Right cardiac atrium (tissue), 5 donors: ENCODE measurements at places on chromosomes 3 and 15.
A peak's percentile ranks its signal among the peaks of the same experiment; 100 is the strongest.

DNA sequence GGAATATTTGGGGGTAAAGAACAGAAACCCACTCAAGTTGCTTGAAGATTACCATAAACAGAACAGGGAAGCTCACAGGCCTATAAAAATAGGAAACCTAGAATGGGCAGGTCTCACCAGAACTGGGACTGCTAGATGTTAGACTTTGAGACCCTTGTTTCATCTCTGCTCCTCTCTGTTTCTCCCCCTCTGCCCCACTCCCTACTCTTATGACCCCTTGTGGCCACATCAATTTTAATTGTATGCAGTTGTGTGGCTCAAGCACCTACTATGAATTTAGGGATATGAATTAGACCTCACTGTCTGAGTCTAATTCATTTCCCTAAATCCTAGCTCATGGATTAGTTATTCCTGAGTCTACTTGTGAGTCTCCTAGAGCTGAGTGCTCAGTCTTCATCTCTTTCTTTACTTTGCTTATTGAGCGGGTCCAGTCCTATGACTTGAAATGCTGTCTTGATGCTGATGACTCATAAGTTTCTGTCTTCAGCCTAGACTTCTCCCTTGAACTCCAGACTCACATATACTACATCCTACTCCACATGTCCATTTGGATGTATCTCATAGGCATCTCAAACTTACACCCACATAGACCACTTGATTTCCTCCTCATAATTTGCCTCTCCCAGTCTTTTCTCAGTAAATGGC is 78.7 kb downstream of the ITPR1 start:
- no peak for DNase-seq

GRCh38 chr15:27583651-27584050 is 515.5 kb downstream of the OCA2 start:
- DNase-seq: no peak

DNA sequence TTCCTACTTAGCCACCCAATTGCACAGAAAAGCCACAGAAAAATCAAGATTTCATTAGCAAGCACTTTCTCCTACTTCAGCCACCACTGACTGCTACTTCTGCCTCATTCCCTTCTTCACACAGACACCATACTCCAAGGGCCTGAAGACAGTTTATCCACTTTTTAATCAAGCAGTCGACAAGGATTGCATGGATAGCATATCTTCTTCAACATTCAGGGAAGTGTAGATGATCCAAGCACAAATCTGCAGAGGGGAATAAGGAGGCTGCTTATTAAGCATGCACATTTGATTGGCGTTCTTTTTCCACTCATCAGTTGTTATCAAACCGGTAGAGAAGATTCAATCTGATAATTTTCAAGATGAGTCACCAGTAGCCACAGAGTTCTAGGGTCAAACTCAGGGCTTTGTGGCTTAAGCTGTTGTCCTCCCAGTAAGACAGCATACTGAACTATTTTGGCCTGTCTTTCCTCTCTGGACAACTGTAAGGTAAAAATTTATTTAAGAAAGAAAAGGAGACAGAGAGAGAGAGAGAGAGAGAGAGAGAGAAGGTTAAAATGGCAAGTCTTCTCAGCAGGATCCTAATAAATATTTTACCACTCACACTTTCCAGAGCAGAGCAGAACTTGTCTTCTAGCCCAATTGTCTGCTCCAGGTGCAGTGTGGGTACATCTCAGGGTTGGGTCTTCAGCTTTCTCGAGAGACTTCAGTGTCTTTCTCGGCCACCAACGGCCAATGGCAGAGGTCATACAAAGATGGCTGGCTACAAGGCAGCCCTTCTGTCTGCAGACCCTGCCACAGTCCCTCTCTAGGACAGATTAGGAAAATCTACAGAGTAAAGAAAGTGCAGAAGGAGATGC is 80.6 kb upstream of the BHLHE40 start:
- DNase-seq: no peak

- DNase-seq: no peak
Measured at GRCh38 chr3:129795186-129796010, 98.1 kb downstream of the TMCC1 start.

- DNase-seq: no peak
Measured at GRCh38 chr3:71317749-71318457, 265.6 kb downstream of the FOXP1 start.

DNA sequence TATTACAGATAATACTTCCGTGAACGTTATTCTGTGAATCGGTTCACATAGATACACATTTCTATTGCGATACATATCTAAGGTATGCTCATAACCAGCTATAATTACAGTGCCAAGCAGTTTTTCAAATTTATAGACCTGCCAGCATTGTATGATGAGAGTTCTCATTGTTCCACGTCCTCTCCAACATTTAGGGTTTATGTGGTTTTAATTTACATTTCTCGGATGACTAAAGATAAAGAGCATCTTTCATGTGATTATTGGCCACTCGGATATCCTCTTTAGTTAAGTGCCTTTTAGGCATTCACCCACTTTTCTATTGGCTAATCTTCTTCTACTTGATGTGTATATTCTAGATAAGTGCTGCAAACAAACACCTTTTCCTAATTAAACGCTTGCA is 134.7 kb upstream of the CCDC54 start:
- DNase-seq: no peak

DNA sequence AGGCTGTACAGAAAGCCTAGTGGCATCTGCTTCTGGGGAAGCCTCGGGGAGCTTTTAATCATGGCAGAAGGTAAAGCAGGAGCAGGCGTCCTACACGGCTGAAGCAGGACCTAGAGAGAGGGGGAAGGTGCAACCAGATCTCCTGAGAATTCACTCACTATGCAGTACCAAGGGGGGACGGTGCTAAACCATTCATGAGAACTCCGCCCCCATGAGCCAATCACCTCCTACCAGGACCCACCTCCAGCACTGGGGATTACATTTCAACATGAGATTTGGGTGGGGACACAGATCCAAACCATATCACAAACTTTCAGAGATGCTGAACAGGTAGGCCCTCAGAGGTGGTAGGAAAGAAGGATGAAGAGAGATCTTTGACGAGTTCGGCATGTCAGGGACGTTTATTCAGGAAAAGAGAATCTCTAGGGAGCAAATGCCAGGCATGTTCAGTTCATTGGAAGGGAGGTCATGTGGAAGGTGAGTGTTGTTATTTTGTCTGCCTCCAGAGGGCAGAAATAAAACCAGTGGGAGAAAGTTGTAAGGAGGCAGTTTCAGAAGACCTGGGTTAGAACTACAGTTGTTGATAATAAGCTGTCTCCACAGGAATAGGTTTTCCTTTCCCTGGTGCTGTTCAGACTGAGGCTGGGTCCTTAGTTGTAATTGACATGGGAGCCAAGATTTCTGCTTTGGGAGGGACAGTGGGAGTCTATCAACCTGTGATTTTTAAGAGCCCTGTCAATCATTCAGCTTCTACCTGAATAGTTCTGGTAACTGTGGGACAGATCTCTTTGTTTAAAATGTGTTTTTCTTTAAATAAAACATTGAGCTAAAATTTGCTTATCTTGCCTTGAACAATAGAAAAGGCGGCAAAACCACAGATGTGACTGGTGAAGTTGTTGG is 4.3 kb upstream of the FNDC3B start:
- no peak for DNase-seq

GRCh38 chr15:92617549-92618520 is 37.7 kb downstream of the FAM174B start:
- DNase-seq: peak; percentile 77

DNA sequence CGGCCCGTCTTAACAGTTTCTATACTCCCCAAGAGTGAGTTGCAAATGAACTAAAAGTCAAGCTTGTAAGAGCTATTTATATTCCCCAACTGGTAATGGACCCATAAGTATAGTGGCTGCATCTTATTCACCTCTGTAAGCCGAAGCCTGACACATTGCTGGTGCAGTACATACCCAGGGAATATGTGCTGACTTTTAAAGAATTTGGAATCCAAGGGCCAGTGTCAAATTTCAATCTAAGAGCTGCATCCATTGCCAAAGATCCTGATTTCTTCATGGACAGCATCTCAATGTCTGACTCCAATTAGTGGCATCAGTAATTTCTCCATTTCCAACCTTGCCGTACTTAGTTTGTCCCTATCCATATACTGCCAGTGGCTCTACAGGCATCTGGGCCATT is 42.0 kb downstream of the FRMD4B start:
- no peak for DNase-seq

DNA sequence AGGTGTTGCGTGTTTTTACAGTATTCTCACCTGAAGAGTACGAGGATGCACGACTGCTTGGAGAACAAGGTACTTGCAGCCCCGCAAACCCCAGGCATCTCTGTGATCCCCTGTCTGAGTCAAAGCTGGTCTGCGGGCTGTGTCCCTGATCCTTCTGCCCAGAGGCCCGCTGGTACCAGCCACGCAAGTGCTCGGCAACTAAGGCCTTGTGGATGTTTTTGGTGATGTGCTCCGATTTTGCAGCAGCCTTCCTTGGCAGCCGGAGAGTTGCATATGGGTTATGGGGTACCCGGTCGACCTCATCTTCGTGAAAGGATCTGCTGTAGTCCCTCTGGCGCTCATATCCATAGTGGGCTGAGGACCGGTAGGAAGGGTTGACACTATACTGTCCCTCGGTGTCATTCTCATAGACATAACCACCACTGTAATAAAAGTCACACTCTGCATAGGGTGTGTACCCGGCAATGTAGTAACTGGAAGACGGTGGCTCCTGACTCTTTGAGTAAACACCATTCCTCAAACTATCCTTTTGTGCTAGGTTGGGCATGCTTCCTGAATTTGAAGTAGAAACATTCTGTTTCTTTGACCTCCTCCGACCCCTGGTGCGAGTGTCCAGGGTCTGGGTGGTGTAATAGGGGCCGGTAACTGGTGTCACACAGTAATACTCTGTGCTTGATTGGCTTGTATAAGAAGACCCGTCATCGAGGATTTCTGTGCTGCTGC is 58.6 kb upstream of the LMOD3 start:
- no peak for DNase-seq

DNA sequence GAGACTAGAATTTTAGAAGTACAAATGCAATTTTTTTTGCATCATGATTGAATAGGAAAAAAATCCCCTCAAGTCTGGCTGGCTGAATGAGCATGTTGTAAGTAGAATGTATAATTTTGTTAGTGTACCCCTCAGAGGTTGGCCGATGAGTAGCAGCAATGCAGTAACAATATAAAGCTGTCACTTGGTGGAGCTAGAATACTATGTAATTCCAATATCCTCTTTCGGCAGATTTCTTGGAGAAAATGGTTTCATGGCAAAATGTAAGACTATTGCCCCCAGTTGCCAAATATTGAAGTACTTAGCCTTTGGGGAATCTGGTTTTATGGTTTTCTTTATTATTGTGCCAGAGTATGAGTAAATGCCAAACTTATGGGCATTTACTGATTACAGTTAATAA is 39.8 kb upstream of the SGO1 start:
- DNase-seq: no peak

DNA sequence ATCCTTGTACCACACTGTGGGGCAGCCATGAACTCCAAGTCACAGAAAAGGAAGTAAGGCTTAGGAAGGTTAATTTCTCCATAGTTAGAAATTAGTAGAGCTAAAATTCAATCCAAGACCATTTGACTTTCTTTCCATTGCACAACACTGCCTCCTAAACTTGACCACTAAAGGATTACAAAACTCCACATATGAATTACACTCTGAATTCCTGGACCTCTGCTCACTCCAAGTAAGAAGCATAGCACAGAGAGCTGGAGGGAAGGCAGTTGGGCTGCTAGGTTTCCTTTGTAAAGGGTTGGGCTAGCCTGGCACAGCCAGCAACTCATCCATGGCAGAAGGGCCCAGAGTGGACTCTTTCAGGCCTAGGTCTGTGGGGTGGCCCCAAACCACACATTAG is 134.4 kb downstream of the MYLK start:
- DNase-seq: no peak

DNA sequence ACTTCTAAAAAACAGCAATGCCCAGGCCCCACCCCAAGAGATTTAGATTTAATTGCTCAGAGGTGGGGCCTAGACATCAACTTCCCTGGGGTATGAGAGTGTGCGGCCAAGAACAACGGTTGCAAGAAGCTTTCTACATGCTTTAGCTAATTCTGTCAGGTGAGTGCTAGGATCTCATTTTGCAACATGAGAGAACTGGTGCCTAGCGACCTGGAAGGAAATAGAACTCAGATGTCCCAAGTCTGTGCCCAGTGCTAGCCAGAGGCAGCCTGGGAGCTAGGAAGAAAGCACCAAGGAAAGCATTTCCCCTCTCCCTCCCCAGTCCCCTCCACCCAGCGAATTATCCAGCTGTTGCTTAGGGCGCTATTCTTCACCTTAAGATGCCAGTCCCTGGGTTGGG is 22.9 kb upstream of the HRH1 start:
- no peak for DNase-seq

GRCh38 chr3:157329551-157329950 is 107.1 kb upstream of the PTX3 start:
- no peak for DNase-seq

- no peak for DNase-seq
Measured at GRCh38 chr15:41544650-41545015, 576 bp upstream of the RPAP1 start.

DNA sequence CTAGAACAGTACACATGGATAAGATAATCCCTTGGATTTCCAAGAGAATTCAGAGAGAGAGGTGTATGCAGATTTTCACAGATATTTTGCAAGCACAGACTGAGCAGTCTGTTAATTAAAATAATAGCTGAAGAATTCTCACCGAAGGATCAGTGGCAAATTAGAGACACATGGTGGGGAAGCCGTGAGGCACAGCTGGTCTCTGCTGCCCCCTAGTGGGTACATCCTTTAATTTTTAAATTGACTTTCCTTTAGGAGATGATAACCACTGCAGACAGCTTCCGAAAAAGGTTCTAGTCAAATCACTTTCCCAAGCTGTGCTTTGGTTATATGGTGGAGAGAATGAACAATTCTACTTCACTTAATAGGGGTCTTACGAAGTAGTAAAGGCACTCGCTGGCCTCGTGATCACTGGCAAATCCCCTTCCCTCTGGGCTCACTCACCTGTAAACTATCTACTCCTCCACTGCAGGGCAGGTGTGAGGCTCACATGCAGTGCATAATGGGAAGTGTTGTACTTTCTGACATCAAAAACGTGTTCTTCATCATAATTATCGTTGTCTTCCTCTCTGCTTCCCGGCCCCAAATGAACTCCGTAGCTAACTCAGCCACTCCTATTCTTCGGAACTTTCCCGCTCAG is 19.5 kb downstream of the MESD start:
- DNase-seq: peak; percentile 35

- no peak for DNase-seq
Measured at GRCh38 chr3:100606894-100607512, 2.4 kb upstream of the ADGRG7 start.

- DNase-seq: no peak
Measured at GRCh38 chr15:38699633-38700230, 135.1 kb upstream of the RASGRP1 start.

GRCh38 chr3:98968824-98969223 is 67.3 kb upstream of the DCBLD2 start:
- no peak for DNase-seq

DNA sequence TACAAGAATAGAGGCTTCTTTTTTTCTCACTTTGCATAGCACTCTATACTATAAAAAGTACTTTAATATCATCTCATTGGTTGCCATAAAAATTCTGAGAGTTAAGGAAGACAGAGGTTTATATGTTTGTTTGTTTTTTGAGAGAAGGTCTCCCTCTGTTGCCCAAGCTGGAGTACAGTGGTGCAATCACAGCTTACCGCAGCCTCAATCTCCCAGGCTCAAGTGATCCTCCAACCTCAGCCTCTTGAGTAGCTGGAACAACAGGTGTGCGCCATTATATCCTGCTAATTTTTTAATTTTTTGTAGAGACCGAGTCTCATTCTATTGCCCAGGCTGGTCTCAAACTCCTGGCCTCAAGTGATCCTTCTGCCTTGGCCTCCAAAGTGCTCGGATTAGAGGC is 250.2 kb downstream of the LPP start:
- no peak for DNase-seq

- no peak for DNase-seq
Measured at GRCh38 chr3:175003590-175003989, 144.5 kb downstream of the NAALADL2 start.

GRCh38 chr3:177977381-177978158 is 558.7 kb upstream of the KCNMB2 start:
- no peak for DNase-seq
